ENCODE measurements at places on chromosomes 1 and 21.

DNA sequence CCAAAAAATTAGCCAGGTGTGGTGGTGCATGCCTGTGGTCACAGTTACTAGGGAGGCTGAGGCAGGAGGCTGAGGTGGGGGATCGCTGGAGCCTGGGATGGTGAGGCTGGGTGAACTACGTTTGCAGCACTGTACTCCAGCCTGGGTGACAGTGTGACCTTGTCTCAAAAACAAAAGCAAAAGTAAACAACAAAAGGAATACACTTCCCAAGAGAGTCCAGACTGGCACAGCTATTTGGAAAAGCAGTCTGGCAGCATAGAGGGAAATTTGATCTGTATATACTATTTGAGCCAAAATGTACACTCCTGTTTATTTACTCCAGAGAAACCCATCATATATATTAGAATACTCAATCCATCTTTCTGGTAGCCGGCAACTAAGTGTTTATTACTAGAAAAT lies 107.0 kb upstream of the HMCN1 start:
- DNase-seq = no peak

DNA sequence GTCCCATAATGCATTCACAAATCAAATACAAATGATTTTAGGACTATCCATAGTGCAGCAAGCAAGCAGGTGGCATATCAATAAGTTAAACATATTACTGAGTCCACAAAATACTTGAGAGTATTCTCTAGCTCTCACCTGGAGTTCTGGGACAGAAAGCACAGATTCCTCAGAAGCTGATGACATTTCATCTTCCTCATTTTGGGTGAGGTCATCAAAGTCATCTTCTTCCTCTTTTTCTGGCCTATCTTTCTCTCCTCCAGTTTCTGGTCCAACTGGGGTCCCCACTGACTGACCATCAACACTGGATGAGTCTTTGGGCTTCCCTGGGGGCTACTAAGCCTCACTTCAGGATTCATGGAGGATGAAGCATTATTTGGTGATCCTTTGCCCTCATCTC lies 38.9 kb downstream of the YY1AP1 start:
- DNase-seq = no peak

GRCh38 chr1:195097316-195097715 lies 1510.9 kb downstream of the KCNT2 start:
- DNase-seq = no peak

DNA sequence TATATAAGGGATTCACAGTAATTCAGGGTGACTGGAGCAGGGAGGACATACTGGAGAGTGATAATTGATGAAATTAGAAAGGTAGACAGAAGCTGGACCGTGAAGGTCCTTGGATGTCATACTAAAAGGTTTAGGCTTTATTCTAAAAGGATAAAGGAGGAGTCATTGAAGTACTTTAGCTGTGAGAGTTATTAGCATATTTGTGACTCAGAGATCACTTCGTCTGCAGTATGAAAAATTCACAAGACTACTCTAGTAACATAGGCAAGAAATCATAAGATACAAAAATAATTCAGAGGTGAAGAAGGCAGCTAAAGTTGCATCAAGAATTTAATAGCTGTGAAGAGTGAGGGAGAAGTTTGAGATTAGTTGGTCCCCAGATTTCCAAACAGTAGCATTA lies 26.3 kb downstream of the KCNA3 start:
- DNase-seq = no peak

DNA sequence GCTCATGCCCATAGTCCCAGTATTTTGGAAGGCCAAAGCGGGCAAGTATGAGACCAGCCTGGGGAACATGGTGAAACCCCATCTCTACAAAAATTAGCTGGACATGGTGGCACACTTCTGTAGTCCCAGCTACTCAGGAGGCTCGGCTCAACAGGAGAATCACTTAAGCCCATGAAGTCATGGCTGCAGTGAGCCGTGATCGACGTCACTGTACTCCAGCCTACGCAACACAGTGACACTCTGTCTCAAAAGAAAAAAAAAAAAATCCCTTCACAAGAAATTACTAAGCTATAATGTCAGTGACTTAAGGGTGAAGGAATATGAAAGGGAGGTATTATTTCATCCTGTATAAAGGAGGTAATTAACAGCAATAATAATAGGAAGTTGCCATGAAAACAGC lies 99.8 kb downstream of the ACBD6 start:
- no peak for DNase-seq

DNA sequence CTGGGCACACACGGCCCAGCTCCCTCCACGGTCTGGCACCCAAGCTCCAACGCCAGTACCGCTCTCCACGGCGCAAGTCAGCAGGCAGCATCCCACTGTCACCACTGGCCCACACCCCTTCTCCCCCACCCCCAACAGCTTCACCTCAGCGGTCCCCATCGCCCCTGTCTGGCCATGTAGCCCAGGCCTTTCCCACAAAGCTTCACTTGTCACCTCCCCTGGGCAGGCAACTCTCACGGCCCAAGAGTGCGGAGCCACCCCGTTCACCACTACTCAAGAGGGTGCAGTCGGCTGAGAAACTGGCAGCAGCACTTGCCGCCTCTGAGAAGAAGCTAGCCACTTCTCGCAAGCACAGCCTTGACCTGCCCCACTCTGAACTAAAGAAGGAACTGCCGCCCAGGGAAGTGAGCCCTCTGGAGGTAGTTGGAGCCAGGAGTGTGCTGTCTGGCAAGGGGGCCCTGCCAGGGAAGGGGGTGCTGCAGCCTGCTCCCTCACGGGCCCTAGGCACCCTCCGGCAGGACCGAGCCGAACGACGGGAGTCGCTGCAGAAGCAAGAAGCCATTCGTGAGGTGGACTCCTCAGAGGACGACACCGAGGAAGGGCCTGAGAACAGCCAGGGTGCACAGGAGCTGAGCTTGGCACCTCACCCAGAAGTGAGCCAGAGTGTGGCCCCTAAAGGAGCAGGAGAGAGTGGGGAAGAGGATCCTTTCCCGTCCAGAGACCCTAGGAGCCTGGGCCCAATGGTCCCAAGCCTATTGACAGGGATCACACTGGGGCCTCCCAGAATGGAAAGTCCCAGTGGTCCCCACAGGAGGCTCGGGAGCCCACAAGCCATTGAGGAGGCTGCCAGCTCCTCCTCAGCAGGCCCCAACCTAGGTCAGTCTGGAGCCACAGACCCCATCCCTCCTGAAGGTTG lies 97.6 kb downstream of the PIK3R3 start:
- DNase-seq = no peak

- no peak for DNase-seq
Observed at GRCh38 chr1:5287178-5288150, 633.1 kb downstream of the AJAP1 start.

- DNase-seq = no peak
Observed at GRCh38 chr1:109357616-109358015, 40.1 kb downstream of the SORT1 start.

DNA sequence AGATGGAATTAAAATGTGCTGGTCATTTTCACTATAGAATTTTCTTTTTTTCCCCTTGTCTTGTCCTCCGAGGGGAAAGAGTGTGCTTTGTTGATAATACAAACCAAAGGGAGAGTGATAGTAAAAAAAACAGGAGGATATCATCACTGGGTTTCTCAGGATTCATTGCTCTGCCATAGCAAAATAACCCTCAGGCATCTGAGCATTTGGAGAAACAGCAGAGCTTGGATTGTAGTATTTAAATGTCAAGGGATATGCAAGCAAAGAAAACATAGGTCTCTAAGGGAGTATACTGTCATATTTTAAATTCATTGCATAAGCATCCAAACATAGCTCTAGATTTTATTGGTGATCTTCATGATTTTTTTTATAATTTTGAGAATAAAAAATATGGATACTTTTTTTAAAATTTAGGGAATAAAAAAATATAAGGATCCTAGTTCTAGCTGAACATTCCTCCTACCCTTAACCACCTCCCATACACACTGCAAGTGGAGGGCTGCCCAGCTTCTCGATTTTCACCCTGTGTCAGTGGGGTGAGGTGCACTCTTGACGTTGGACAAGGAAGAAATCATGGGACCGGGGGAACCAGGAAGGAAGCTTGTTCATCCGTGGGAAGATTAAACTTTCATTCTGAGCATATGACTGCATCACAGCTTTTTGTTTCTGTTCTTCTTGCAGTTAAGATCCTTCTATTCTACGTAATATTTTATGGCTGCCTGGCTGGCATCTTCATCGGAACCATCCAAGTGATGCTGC lies 4.4 kb downstream of the ATP1B1 start:
- DNase-seq = no peak

DNA sequence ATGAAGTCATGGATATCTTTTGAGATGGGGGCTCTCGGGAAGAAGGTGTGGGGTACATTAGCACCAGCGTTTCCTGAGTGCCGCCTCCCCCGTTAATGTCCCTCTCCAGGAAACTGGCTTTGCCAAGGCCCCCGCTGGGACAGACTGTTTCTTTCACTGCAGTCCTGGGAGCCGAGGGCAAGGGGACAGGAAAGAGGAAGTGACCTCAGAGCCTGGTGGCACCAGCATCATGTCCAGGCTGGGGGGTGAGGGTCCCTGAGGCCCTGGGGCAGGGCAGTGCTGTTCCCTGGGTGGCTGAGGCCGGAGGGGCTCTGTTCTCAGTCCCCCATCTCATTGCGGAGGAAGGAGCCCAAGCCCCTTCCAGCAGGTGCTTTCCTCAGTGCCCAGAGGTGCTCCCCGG lies 5.8 kb downstream of the PFKL start:
- DNase-seq = no peak

- peak; percentile 50 for DNase-seq
Observed at GRCh38 chr1:36650200-36651065, 167.7 kb upstream of the CSF3R start.

DNA sequence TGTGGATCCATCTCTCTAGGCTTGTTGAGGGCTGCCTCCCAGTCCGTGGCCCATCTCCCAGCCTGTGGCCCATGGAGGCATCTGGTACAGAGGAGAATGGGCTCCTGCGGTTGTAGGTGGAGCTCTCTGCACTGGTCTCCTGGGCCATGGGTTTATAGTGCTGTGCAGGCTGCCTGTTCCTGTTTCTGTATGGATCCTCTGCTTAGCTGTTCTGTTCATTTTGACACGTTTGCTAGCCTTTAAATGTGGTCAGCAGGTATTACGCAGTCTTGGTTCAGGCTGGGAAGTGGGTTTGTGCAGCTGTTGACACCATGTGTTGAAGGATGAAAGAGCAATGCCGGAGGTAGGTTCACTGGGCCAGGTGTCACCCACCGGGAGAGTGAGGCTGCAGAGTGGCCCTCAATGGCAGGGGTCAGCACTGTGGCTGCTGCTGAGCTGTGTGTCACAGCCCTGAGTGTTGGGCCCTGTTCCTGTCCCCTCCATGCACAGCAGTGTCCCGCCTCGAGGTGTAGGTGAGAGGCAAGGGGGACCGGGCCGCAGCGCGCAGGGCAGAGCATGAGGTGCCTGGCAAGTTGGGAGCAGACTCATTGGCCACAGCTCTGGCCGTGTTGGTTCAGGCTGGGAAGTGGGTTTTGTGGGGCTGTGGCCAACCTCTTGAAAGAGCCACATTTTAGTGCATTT lies 39.0 kb downstream of the SNAP47 start:
- DNase-seq = no peak

DNA sequence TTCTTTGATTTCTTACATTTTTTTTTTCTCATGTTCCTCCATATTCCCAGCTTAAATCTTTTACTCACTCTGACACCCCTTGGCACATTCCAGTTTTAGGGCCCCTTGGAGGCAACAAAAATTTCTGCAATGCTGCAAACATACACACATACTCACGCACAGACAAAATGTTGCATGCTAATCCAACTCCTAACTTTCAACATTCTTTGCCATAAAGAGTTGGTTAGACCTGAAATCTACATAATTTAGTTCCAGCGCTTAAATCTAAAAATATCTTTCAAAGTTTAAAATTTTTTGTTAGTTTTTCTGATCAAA lies 103.9 kb downstream of the PTPN14 start:
- DNase-seq = no peak

DNA sequence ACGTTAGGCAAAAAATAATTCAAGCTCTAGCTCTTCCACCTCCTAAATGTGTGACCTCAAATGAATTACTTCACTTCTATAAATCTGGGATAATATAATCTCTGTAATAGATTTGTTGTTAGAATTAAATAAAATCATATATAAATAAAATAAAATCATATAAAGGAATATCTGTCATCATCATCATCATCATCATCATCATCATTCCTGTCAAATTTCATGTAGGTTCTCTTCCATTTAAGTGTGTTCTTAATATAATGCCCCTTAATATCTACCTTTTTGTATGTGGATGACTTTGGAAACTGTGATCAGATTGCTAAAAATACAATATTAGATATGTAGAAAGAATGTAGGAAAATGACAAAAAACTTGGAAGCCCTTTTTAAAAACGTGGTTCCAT lies 621.0 kb downstream of the ADGRL2 start:
- DNase-seq = no peak

GRCh38 chr1:15826810-15827507 lies 19.5 kb upstream of the UQCRHL start:
- no peak for DNase-seq

DNA sequence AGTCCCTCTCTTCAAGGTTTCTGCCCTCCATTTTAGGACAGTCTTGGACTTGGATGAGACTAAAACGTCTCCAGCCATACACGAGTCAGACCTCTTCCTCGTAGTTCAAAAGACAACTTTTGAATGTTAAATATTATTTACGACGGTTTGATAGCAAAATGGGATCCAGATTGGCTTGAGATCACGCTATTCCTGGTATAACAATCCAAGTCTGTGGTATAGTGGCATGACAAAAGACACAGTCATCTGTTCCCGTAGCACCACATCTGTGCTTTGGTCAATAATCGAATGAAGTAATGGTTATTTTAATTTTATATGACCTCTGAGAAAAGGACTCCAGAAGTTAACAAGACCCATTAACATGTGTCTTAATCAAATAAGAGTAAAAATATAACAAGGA lies 7.0 kb downstream of the PCP4 start:
- no peak for DNase-seq

DNA sequence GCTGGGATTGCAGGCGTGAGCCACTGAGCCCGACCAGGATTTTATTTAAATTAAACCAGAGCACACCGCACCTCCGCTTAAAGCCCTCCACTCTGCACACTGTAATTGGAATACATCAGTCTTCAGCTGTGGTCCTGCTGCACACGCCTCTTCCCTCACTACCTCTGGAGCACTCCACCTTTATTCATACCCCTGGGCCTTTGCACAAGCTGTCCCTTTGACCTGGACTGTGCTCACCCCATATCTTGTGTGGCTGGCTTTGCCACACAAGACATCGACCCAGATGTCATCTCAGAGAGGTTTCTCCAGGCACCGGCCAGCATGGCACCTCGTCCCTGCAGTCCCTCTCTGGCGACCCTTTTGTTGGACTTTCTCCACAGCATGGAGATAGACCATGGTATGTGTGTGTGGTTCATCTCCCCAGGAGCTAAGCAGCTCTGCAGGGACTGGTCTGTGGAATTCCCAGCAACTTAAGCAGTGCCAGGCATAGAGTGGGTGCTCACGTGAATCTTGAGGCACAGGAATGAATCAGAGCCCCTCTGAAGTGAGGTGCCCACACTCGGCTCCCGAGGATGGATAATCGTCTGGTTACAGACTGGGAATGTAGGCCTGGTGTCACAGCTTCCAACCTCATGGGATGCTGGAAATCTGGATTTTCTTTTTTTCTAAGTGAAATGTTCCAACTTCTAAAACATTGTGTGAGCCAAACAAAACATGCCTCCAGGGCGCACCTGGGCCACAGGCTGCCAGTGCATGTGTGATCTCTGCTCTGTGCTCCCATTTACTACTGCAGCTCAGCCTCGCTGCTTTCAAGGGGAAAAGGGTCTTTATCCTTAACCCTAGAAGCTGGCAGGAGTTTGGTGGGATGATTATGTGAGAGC lies 61.9 kb downstream of the EVA1C start:
- DNase-seq = peak; percentile 56

GRCh38 chr1:107251839-107252238 lies 111.0 kb downstream of the NTNG1 start:
- no peak for DNase-seq

- no peak for DNase-seq
Observed at GRCh38 chr1:203609979-203610493, 16.6 kb upstream of the ATP2B4 start.

Measured in breast epithelium (tissue), 4 donors.